ENCODE measurements at places on chromosomes 6 and 20.

DNA sequence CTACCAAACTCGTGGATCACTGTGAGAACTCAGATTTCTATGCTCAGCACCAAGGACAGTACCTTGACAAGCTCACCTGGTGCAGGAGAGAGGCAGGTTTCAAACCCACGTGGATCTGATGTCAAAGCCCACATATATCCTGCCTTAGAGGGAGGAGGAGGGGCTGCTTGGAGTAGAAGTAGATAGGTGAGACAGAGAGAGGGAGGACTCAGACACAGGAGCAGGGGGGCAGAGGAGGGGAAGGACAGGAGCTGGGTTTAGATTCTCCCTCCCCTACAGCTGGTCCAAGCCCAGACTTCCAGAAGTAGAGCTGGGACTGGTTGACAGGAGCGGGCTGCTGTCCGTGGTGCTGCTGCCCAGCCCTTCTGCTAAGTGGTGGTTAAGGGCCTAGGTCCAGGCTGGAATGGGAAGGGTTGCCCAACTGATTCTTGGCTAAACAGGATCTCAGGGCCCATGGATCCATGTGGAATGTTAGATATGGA lies 77.5 kb downstream of the CDH22 start:
- no peak for DNase-seq

- peak; percentile 30 for DNase-seq
Measured at GRCh38 chr6:36826520-36827227, 12.6 kb downstream of the CPNE5 start.

- peak; percentile 25 for DNase-seq
Measured at GRCh38 chr20:57220337-57221145, 45.9 kb downstream of the BMP7 start.

- no peak for DNase-seq
Measured at GRCh38 chr6:160274871-160275510, 16.4 kb upstream of the SLC22A2 start.

DNA sequence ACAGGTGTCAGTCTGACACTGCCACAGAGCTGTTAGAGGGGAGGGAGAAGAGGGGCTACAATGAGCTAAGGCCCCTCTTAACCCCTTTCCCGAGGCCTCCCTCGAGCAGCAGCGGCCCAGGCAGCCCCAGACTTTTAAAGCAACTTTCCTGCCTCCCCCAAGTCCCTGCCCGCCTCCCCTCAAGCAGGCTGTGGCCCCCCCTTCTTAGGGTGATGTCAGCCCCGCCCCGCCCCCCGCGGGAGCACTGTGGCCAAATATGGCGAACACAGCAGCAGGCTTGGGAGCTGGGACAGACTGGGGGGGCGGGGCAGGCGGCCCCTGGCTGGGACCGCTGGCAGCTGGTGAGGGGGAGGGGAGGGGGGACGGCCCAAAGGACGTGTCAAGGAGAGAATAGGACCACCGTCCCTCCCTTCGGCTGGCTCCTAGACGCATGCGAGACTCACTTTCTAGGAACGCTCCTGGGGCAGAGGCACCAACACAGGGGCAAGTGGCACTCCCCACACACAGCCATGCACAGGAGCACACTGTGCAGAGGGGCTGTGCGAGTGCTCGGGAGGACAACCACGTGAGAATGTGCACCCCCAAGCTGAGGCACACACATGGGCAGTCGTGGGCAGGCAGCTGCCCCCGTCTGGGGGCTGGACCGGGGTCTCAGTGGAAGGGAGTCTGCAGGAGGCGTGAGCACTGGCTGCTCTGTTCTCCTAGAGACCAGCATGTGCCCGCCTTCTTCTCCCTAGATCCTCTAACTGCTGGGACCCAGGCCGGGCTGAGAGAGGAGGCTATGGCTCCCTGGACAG lies 6.7 kb downstream of the TEAD3 start:
- DNase-seq, result peak; percentile 88
